ENCODE measurements at places on chromosomes 11 and 22.
A peak's percentile ranks its signal among the peaks of the same experiment; 100 is the strongest.

GRCh38 chr11:108027057-108027456, 18.4 kb downstream of the CUL5 start:
- H3K36me3 ChIP-seq: no peaks in the 10 kb centered on the region
- peaks cover 23% of the 10 kb centered on the region for H3K4me1 ChIP-seq

- H3K4me3 ChIP-seq: no peak overlapping the region
- peaks cover 32% of the 10 kb centered on the region for H3K4me1 ChIP-seq
- no peaks in the 10 kb centered on the region for H3K27me3 ChIP-seq
Observed at GRCh38 chr11:43984519-43985385, 42.3 kb downstream of the C11orf96 start.

DNA sequence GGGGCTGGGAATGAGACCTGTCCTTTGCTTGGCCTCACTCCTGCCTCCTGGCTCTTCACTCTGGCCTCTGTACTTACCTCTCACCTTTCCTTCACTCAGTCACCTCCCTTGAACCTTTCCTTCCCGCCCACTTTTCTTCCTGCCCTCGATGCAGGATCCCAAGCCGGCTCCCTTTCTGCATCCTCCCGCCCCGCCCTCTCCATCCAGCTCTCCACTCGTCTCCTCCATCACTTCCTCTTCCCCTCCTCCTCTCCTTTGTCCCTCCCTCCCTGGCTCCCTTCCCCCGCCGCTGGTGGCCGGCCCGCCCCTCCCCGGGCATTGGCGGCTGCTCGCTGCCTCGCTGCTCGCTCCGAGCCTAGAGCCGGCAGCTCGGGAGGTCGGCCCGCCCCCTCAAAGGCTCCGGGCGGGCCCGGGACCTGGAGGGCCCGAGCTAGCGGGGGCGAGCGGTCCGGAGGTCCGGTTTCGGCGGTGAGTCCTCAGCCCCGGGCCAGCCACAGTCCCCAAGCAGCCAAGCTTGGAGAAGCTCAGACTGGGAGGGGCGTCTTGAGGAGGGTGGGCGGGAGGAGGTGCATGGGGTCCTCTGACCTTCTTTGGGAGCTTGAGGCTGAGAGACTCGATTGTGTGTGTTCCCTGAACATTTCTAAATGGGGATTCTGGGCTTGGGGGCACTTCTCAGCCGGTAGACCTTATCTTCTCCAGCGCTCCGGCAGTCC, 13.8 kb downstream of the PHLDB1 start:
- no peak for DNase-seq
- H3K27ac ChIP-seq: peak overlapping the region; percentile 90
- H3K4me1 ChIP-seq: peaks cover 81% of the 10 kb centered on the region
- H3K4me3 ChIP-seq: peak overlapping the region; percentile 55

DNA sequence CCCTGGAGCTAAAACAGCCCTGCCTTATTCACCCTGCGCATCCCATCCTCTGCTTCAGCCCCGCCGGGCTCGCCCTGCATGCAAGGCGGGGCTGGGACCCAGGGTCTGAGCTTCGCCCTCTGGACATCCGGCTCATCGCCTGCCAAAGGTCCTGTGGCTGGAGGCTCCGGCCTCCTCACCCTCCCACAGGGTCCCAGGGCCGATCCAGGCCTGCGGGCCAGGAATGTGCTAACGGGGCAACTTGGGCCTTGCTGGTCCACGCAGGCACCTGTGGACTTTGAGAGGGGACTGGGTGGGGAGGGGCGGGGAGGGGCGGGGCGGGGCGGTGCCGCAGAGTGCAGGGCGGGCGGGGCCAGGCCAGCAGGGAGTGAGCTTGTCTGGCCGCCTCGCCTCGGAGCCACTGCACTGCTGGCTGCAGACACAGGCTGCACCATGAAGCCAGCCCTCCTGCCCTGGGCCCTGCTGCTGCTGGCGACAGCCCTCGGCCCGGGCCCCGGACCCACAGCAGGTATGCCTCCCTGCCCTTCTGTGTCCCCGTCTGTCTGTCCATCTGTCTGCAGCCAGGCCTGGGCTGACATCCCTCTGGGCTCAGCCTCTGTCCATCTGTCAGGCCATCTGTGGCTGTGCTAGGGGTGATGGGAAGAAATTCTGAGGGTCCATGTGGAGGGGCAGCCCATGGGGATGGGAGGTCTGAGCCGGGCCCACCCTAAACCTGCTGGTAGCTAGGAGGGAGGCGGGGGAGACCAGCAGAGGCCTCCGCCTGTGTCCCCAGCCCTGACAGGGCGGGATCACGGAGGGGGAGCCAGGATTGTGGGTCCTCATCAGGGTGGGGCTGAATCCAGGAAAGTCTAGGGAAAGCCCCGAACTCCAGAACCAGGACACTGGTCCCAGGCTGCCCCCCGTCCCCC, at the start of gene SUSD2:
Gene SUSD2 (plus strand): TSS at position 400 of the 908 bp plus-strand sequence. CDS start 33 bp downstream, at position 433.
- no peaks in the 10 kb centered on the region for H3K27me3 ChIP-seq
- H3K27ac ChIP-seq: peak within 1 kb of the TSS; percentile 67
- H3K4me1 ChIP-seq: peaks cover 37% of the 10 kb centered on the region
- no peak for DNase-seq
- peaks cover 20% of the 10 kb centered on the region for H3K36me3 ChIP-seq

DNA sequence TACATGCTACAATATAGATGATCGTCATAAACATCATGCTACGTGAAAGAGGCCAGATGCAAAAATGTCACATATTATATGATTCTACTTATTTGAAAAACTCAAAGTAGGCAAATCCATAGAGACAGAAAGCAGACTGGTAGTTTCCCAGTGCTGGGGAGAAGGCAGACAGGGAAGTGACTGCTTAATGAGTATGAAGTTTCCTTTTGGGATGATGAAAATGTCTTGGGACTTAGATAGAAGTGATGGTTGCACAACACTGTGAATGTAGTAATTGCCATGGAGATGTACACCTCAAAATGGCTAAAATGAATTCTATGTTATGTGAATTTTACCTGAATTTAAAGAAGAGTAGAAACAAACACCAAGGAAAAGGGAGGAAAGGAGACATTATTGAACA, 45.2 kb upstream of the EHF start:
- DNase-seq: no peak
- no peaks in the 10 kb centered on the region for H3K27me3 ChIP-seq
- H3K36me3 ChIP-seq: no peaks in the 10 kb centered on the region
- no peaks in the 10 kb centered on the region for H3K4me1 ChIP-seq
- no peak overlapping the region for H3K27ac ChIP-seq
- H3K4me3 ChIP-seq: no peak overlapping the region

GRCh38 chr22:30286813-30287647, 2.3 kb downstream of the CASTOR1 start:
- peaks cover 44% of the 10 kb centered on the region for H3K4me1 ChIP-seq
- H3K36me3 ChIP-seq: peaks cover 19% of the 10 kb centered on the region
- no peaks in the 10 kb centered on the region for H3K27me3 ChIP-seq
- peak overlapping the region; percentile 97 for H3K27ac ChIP-seq

GRCh38 chr11:68041617-68042218, 2.9 kb downstream of the TCIRG1 start:
- H3K27ac ChIP-seq: peak overlapping the region; percentile 96
- H3K27me3 ChIP-seq: no peaks in the 10 kb centered on the region
- no peaks in the 10 kb centered on the region for H3K36me3 ChIP-seq
- H3K4me1 ChIP-seq: peaks cover 74% of the 10 kb centered on the region
- no peak overlapping the region for H3K4me3 ChIP-seq
- DNase-seq: no peak

DNA sequence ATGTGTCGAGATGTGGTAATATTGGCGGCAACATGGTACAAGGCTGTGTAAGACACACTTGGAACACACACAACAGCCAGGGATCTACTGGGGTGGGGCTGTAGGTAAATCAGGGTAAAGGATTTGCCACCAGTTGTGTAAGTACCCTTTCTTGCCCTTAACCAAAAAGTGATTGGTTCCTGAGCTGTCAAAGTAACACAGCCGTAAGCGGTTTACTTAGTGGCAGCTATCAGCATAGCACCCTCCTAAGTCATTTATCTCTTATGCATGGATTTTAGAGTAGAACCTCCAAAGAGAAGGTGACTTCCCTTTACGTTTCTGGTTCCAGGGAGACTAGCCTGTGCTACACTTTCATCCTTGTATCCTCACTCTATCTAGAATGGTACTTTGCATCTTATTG, 57.2 kb downstream of the SPECC1L start:
- H3K27me3 ChIP-seq: no peaks in the 10 kb centered on the region
- H3K4me1 ChIP-seq: peaks cover 21% of the 10 kb centered on the region
- no peak for DNase-seq
- H3K27ac ChIP-seq: no peak overlapping the region
- H3K36me3 ChIP-seq: no peaks in the 10 kb centered on the region
- no peak overlapping the region for H3K4me3 ChIP-seq

DNA sequence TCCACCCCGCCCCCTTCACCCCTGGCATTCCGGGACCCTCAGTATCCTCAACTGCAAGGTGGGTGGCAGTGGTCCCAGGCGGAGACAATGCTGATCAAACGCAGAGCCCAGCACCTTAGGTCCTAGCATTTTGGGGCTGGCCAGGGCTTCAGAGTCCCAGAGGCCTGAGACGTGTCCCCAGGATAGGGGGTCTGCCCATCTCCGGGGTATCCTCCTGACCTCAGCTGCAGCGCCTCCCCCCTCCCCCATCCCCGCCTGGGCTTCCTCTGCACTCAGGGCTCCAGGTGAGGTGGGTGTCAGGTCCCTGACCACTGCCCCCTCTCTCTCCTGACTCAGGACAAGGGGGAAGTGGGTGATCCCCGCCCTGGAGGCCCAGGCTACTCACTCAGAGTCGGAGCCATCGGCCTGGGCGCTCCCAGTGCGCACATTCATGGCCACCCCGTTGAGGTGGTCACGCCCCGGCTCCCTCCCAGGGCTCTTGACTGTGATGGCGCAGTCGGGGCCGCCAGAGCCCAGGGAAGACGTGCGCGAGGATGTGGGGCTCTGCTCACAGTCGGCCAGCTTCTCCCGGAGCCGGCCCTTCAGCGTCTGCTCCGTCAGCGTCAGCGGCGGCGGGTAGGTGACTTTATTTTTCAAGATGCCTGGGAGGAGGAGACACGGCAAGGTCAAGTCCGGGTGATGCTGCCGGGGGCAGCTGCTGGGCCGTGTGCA, 28.3 kb downstream of the TRMU start:
- DNase-seq: no peak
- peaks cover 8% of the 10 kb centered on the region for H3K36me3 ChIP-seq
- H3K27me3 ChIP-seq: no peaks in the 10 kb centered on the region
- H3K4me1 ChIP-seq: no peaks in the 10 kb centered on the region

- H3K36me3 ChIP-seq: no peaks in the 10 kb centered on the region
- no peaks in the 10 kb centered on the region for H3K27me3 ChIP-seq
- H3K4me3 ChIP-seq: peak overlapping the region; percentile 63
Observed at GRCh38 chr11:849951-850774, 7.5 kb downstream of the TSPAN4 start.

DNA sequence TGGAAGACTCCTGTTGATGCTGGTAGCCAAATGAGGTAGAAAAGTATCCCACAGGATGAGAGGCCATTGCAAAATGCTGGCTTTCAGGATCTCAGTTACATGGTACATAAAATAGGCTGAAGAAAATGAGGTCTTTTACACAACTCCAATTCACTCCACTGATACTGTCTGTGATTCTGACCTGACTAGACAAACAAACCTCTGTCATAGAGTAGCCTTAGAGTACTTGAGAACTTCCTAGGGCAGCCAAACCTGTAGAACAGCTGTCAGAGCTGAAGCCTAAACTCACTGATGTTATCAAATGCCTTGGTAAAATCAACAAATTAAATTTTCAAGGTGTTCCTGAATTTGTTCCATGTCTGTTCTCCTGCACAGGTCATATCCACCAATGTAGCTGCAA, 26.2 kb upstream of the POGLUT3 start:
- H3K27me3 ChIP-seq: no peaks in the 10 kb centered on the region
- DNase-seq: no peak
- H3K27ac ChIP-seq: no peak overlapping the region

GRCh38 chr11:12546660-12547059, 127.6 kb upstream of the TEAD1 start:
- no peaks in the 10 kb centered on the region for H3K4me1 ChIP-seq
- H3K27me3 ChIP-seq: no peaks in the 10 kb centered on the region
- no peak for DNase-seq
- H3K4me3 ChIP-seq: no peak overlapping the region
- H3K36me3 ChIP-seq: no peaks in the 10 kb centered on the region
- no peak overlapping the region for H3K27ac ChIP-seq

GRCh38 chr22:43481568-43482317, 69.9 kb downstream of the MPPED1 start:
- no peak overlapping the region for H3K27ac ChIP-seq
- H3K4me1 ChIP-seq: no peaks in the 10 kb centered on the region
- DNase-seq: no peak
- no peaks in the 10 kb centered on the region for H3K27me3 ChIP-seq

DNA sequence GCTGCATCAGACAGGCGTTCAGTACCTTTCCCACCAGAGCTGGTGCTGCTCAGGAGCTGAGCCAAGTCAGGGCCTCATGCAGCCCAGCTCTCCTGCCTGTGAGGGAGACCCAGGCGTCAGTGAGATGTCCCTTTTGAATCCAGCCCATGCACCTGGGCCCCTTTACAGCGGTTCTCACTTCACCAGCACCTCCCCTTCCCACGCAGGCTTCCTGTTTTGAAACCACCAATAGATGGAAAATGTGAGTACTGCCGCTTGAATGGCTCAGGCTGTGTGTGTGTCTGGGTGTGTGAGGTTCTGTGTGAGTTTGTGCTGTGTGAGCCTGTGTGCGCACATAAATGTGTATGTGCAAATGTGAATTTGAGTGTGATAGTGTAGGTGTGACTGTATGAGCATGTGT, 88.4 kb downstream of the UBASH3B start:
- H3K4me1 ChIP-seq: peaks cover 26% of the 10 kb centered on the region
- DNase-seq: no peak
- H3K27me3 ChIP-seq: no peaks in the 10 kb centered on the region
- H3K27ac ChIP-seq: no peak overlapping the region
- no peak overlapping the region for H3K4me3 ChIP-seq
- H3K36me3 ChIP-seq: no peaks in the 10 kb centered on the region

DNA sequence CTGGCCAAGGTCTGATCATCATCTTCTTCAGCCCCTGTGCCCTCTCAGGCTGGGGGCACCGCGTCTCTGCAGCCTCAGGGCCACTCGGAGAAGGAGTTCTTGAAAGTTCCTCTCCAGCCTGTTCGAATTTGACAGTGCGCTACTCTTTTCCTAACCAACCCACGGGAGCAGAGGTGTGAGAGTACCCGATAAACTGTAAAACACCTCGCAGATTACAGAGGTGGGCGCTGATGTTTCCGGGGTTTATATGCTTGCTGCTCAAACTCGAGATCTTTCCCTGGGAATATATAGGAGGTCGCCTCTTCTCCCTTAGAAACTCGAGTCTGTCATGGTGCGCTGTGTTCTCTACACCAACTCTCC, 515 bp downstream of the CTR9 start:
- peak overlapping the region; percentile 91 for H3K27ac ChIP-seq
- H3K27me3 ChIP-seq: no peaks in the 10 kb centered on the region
- no peak for DNase-seq
- H3K36me3 ChIP-seq: no peaks in the 10 kb centered on the region
- H3K4me3 ChIP-seq: peak overlapping the region; percentile 92
- peaks cover 14% of the 10 kb centered on the region for H3K4me1 ChIP-seq
